Effector memory CD4-positive, alpha-beta T cell (primary cell): ENCODE measurements at places on chromosomes 3 and 15.

GRCh38 chr15:34109797-34110663, 8.1 kb downstream of the PGBD4 start:
- no peak for DNase-seq

- DNase-seq: no peak
Observed at GRCh38 chr3:115245899-115246298, 98.8 kb upstream of the ZBTB20 start.

- DNase-seq: no peak
Observed at GRCh38 chr15:66881173-66881905, 179.3 kb downstream of the SMAD6 start.

DNA sequence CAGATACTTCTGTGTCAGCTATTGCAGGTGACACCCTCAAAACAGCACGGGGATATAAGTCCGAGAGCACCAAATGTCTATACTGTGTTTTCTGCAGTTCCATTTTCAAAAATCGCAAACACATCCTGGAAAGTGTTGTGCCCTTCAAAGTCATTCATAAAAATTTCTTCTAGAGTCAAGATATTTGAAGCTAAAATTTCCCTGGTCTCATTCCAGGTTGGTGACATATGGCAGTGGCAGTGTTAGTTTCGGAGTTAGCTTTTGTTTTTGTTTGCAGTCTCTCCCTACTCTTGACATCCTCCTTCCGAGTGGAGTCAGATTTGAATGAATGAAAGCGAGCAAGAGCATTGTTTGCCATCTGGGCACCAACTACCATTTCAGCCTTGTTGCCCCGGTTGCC, 3.2 kb upstream of the FSIP1 start:
- DNase-seq: no peak

GRCh38 chr15:78052001-78052401, 25.5 kb downstream of the TBC1D2B start:
- DNase-seq: no peak

- no peak for DNase-seq
Observed at GRCh38 chr3:43257850-43258249, 28.5 kb upstream of the SNRK start.

GRCh38 chr15:39835550-39835949, 52.9 kb upstream of the FSIP1 start:
- DNase-seq: no peak

GRCh38 chr3:127182848-127183714, 9.8 kb upstream of the PRR23E start:
- DNase-seq: no peak

GRCh38 chr3:30469133-30469532, 137.3 kb upstream of the TGFBR2 start:
- no peak for DNase-seq

- DNase-seq: no peak
Observed at GRCh38 chr15:67821784-67822440, 3.4 kb upstream of the SKOR1 start.

DNA sequence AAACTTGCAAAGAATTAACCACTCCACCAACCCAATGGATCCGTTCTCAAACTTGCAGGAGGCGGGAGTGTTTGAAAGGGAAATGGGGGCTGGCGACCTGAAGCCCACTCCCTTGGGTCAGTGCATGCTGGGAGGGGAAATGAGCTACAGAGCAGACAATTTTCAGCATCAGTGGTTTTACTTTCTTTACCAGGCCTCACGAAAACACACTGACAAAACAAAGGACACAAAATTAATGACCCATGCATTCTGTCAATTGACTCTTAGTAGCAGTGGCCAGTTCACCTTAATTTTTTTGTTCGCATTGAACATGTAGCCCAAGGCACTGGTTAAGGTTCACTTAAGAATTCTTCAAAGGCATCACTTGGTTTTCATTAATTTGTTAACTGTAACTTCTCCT, 413.5 kb downstream of the MECOM start:
- no peak for DNase-seq

DNA sequence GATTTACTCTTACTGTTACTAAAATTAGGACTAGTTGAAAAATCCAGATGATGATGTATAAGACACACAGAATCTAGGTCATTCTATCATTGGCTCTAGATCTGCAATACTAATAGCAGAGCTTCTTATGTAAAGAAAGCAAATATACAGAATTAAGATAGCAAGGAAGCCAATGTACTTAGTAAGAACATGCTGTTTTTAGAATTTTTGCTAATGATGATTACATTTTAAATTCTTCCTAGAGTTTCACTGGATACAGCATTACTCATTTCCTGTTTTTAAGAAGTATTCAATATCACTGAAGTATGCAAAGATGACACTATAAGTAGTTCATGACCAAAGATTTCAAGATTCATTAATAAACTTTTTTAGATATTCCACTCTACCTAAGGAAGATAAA, 60.7 kb downstream of the CFAP20DC start:
- DNase-seq: no peak

DNA sequence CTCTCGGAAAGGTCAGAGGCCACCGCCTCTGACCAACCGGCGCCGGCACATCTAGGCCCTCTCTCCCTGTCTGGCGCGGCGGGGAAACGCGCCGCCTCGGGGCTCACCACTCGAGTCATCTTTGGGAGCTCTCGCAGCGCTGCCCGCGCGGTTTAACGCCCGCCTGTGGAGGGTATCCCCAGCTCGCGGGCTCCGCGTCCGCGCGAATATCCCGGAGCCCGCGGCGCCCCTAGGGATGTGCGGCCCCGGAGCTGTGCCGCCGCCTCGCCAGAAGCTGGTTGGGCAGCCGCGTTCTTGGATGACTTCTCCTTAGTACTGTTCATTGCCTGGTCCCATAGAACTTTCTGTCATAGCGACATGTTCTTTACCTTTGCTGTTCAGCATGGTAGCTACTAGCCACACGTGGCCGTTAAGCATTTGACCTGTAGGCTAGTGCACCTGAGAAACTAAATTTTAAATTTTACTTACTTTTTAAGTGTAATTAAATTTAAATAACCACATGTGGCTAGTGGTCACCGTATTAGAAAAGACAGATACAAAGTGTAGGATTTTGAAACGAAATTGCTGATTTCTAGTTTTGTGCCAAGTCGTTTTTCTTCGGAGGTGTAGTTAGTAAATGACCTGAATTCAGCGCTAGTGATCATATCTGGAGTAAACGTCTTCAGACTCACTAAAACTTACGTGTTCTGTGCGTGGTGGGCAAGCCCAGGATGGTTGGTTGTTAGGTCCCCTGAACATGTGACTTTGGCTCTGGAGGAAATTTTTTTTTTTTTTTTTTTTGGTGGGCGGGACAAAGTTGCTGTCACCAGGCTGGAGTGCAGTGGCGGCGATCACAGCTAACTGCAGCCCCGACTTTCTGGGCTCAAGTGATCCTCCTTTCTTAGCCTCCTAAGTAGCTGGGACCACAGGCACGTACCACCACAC, 835 bp downstream of the ARIH2 start:
- peak; percentile 50 for DNase-seq

GRCh38 chr3:178172121-178172520, 364.1 kb upstream of the KCNMB2 start:
- DNase-seq: no peak

DNA sequence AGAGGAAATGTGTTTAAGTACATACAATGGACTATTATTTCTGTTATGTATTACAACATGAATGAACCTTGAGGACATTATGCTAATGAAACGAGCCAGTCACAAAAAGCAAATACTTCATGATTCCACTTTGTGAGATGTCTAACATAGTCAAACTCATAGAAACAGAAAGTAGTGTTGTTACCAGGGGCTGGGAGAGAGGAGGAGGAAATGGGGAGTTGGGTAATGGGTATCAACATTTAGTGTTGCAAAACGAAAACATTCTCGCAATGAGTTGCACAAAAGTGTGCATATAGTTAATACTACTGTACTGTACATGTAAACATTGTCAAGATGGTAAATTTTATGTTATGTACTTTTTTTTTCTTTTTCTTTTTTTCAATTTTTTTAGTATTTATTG, 194.3 kb downstream of the IL5RA start:
- no peak for DNase-seq
